RWPE1 (cell line): ENCODE measurements at places on chromosomes 1 and 21.

DNA sequence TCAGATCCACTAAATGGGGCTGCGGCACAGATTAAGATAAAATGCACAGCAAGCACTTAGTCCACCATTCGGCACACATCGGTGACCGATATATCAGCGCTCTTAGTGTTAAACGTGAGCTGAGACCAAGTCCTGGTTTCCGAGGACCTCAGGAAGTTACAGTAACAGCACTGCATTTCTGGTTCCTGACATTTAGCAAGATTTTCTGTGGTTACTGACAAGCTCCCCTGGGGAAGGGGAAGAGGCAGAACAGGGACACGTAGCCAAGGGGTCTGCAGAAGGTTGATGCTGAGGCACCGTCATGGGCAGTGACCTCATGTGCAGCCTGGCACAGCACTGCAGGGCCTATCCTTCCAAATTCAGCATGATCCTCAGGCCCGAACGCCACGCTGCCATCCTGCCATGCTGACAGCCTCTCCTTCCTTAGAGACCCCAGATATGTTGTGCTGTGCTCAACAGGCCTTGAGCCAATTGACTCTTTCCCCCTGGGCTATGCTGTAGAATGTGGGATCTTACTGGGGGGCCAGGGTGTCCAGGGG is 13.4 kb upstream of the PEF1 start:
- no peak for DNase-seq

DNA sequence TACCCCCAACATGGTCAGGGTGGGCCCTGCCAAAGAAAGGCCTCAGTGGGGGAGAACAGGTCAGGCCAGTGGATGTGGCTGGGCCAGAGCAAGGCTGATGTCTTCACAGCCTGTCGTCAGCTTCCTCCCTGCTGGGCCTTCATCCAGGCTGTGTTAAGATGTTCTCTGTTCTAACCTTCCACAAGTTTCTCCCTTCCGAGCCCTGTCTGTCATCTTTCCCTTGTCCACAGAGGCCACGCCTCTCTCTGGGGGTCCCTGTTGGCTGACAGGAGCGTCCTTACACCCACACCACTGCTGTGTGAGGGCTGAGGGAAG is 36.2 kb downstream of the SIM2 start:
- no peak for DNase-seq

GRCh38 chr1:180533266-180533987 is 25.3 kb upstream of the OVAAL start:
- peak; percentile 54 for DNase-seq

DNA sequence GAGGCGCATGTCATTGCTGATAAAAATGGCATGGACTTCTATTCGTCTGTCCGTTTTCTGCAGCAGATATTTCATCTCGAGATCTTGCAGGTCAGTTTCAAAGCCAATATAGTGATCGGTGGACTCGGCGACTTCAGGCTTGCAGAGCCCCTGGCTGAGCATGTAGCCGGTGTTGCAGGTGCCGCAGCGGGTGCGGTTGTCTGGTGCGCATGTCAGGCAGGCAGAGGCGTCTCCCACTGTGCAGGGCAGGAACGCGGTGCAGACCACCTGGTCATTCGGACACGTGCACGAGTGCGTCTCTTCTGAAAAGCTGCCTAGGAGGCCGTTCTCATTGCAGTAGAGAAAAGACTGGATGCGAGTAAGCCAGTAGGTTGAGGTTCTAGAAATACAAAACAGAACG is 378.9 kb downstream of the BRINP3 start:
- DNase-seq, result no peak

DNA sequence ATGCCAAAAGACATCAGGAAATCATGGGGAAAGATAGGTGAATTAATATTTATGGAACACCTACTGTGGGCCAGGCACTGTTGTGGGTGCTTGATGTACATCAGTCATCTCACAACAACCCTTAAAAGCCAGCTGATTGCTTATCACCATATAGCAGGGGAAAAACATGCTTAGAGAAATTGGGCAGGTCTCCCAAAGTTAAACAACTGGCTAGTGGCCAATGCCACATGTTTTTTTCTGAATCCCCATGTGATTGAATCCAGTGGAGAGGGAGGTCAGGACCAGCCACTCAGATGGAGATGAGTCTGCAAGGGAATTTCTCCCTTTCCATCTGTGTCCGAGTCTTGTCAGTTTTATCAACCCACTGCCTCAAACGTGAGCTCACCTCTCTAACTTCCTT is 33.5 kb downstream of the UTP25 start:
- no peak for DNase-seq

- DNase-seq, result no peak
Measured at GRCh38 chr1:198623752-198624647, 14.8 kb upstream of the PTPRC start.

DNA sequence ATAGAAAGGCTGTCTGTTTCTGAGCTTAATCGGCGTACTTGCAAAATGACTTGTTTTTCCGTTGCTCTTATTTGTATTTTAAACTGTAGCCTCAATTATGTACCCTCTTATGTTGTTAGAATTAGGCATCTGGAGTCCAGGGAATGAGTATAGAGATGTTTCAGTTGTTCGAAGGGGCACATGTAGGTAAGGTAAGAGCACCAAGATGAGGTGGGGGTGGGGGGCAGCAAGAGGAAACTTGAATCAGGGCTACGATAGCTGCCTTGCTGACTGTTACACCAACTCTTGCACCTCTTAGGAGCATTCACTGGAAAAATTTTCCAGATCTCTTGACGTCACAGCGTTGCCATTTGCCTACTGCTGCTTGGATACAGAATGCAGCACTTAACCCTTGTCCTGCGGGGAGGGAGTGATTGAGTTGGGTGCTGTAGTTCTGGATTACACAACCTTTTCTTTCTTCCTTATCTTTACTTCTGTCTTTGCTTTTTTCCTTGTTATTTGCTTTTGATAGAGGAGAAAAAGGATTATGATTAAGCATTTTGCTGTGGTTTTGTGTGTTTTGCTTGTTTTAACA is 3.2 kb downstream of the ATP1B1 start:
- peak; percentile 62 for DNase-seq

DNA sequence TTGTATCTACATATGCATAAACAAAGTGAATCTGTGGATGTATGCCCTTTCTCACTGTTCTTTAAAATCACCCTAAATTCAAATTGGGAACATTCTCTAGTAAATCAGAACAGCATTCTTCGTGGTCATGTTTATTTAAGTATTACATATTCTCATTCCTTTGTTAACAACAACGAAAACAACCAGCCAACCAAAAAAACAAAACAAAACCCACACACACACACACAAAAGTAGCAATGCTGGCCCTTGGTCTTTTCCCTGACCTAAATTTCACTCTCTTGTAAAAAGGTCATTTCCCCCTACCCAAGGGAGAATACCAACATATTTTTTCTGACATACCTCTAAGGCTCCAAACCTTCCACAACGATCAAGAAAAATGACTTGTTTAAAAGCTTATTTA is 102.6 kb downstream of the NRIP1 start:
- no peak for DNase-seq

- no peak for DNase-seq
Measured at GRCh38 chr1:164746632-164747031, 187.6 kb downstream of the PBX1 start.

DNA sequence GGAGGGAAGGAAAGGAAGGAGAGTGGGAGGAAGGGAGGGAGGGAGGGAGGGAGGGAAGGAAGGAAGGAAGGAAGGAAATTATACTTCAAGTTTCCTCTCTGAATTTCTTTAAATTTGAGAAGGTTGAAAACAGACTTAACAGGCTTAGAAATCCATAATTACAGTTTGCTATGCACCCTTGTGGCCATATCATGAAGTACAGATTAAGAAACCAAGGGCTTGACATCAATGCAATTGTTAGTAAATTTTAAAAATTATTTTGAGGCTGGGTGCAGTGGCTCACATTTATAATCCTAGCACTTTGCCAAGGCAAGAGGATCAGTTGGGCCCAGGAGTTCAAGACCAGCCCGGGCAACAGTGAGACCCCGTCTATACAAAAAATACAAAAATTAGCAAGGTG is 14.4 kb downstream of the ANP32E start:
- peak; percentile 10 for DNase-seq

DNA sequence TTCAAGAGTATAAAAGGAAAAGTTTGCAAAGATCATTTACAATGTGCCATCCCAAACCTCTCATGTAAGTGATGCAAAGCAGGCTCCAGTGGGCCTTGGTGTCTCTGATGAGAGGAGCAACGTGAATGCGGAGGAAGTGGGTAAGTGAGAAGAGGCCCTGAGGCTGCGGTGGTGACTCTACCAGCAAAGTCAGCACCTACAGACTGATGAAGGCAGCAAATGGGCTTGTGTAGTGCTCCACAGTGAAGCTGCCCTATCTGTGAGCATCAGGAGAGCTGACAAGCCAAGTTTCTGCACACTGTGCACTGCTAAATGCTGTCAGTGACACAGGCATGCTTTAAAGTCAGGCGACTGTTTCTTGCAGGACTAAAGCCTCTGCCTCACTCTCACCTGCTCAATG is 15.6 kb upstream of the RAP1A start:
- DNase-seq, result no peak

- DNase-seq, result no peak
Measured at GRCh38 chr1:80673935-80674597, 1126.7 kb upstream of the ADGRL2 start.

DNA sequence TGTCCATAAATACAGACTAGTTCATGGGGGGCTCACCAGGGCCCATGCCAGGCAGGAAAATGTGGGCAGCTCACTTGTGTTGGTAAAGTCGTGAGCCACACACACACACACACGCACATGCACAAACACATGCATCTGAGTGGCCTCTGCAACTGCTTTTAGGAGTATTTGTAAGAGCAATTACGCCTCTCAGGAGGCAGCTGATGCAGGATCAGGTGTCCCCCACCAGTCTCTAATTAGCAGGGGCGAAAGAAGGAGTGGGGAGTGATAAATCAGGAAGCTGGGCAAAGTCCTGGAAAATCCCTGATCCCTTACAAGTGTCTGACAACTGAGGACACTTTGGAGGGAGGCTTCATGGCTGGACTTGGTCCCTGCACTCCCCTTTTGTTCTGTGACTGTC is 5.7 kb upstream of the IVL start:
- no peak for DNase-seq

- no peak for DNase-seq
Measured at GRCh38 chr1:3014443-3015268, 6.6 kb upstream of the ACTRT2 start.

GRCh38 chr1:48405400-48405799 is 66.6 kb downstream of the SPATA6 start:
- no peak for DNase-seq

GRCh38 chr21:14482165-14482564 is 64.0 kb downstream of the SAMSN1 start:
- DNase-seq, result no peak

DNA sequence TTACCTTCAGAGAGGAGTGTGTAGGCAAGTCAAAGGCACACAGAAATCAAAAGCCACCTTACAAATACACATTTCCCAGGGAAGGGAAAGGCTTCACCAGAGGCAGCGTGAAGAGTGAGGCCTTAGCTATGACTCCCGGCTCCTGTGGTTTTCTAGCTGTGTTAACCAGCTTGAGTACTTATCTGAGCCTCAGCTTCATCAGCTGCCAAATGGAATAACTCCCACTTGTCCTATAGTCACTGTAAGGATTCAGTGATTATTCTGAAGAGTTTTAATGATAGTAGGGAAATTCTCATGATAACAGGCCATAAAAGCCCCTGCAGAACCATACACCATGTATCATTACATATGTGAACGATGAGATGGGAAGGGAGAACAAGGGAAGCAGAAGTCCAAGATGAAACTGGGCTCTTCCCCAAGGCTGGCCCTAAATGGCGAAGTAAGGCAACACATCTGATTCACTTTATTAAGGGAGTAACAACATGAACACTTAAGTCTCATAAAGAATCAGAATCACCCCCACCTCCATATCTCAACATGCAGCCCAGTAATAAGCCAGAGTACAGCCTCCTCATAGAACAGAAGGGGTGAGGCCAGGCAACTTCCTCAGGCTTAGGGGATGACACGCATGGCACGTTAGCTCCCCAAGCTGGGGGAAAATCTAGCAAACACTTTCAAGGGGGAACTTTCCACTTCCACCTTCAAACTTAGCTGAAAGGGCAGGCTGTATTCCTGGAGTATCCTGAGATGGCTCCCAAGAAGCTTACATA is 63.7 kb downstream of the SLC66A1 start:
- no peak for DNase-seq

- no peak for DNase-seq
Measured at GRCh38 chr21:41361053-41361785, 608 bp upstream of the MX2 start.

- no peak for DNase-seq
Measured at GRCh38 chr1:27147842-27148518, 6.9 kb downstream of the SLC9A1 start.

- DNase-seq, result no peak
Measured at GRCh38 chr1:61506236-61506635, 218.7 kb downstream of the TM2D1 start.

DNA sequence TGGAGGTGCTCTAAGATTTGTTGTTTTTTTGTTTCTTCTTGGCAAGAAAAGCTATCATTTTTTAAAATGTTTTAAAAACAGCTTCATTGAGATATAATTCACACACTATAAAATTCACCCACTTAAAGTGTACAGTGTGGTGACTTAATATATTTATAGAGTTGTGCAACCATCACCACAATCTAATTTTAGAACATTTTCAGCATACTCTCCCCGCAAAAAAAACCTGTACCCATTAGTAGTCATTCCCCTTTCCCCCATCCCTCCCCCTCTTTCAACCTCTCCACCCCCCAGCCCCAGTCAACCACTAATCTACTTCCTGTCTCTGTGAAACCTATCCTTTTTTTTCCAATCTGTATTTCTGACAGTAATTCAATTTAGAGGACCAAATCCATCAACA is 30.6 kb downstream of the ZC3H11B start:
- no peak for DNase-seq

DNA sequence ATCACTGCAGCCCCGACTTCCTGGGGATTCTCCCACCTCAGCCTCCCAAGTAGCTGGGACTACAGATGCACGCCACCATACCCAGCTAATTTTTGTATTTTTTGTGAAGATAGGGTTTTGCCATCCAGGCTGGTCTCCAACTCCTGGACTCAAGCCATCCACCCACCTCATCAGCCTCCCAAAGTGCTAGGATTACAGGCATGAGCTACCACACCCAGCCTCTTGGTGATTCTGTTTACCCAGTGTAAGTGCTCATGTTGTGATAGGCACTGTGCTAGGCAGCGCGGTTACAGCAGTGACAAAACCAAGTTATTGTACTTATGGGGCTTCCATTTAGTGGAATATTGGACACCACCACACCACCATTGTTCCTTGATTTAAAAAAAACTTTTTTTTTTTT is 9.7 kb upstream of the STX12 start:
- DNase-seq, result no peak
